ENCODE measurements at places on chromosomes 2 and 18.

DNA sequence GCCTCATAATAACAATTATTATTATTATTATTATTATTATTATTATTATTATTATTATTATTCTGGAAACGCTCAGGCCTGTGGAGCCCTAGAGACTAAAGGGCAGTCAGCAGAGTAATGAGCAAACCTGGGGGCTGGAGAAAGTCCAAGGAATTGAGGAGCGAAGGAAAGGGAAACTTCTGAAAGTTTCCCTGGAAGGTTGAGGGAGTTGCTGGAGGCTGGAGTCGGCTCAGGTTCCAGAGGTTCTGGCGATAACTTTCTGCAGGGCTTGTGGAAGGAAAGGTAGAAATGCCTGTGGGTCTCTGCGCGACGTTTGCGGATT is 9.2 kb downstream of the POU3F3 start:
- no peak for DNase-seq

DNA sequence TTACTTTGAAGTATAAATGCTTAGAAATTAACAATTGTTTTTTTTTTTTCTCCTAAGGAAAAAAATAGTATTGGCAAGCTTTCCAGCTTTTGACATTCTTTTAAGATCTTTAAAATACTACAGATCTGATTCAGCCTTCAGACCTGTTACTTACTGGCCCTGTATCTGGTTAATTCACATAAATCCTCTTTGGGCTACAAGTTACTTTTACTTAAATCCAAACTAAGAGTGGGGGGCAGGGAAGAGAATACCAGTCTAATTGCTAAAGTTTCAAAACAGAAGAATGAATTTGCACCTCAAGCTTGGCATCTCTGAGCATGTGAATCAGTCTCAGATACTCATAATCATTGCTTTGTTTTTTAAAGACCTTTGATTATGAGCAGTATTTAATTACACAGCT is 386.3 kb downstream of the PARD3B start:
- no peak for DNase-seq

DNA sequence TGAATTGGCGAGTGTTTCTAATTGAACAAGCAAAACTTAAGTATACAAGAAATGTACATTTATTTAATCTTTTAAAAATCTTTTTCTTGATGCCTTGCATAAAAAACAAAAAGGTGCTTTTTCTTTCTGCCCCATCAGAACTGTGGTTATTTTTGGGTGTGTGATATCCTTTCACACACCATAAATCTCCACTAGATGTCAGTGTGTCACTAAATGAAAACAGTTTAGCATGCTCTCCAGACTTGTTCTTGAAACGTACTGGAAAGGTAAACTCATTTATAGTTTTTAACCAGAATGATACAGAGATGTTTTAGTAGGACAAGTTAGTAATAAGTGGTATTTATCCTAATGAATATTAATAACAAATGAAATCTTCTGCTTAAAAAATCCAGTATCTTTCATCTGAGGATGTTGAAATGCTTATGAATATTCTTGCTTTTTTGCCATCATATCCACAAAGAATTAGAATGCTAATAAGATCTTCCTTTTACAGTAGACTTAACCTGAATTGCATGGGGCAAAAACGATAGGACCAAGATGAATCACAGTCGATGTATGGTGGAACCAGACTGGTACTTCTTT is 96.8 kb downstream of the UBE2E3 start:
- no peak for DNase-seq

DNA sequence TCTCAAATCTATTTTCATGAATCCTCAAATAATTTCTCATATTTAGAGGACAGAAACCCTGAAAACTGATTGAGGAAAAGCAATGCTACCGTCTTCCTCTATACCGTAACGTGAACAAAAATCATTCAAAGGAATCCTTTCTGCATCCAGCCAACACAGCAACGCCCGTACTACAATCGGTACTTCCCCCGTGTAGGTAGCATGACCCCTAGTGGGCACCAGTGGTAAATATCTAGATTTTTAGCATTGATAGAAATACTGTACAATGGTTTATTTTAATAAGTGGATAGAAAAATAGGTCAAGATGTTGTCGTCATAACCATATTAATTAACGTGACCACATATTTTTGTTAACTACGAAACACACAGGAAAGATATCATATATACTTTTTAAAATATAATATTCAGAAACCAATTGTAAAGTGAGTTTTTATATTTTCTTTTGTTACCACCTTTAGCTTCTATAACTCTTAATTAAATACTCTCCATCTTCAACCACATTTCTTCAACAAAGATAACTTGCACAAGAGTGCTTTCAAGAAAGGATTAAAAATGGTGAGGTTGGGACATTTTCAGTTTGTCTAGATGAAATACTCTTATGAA is 194.1 kb downstream of the SS18 start:
- no peak for DNase-seq

- DNase-seq = no peak
Measured at GRCh38 chr18:22293417-22293816, 124.0 kb downstream of the GATA6 start.

- no peak for DNase-seq
Measured at GRCh38 chr2:122145856-122146255, 390.4 kb downstream of the TSN start.

DNA sequence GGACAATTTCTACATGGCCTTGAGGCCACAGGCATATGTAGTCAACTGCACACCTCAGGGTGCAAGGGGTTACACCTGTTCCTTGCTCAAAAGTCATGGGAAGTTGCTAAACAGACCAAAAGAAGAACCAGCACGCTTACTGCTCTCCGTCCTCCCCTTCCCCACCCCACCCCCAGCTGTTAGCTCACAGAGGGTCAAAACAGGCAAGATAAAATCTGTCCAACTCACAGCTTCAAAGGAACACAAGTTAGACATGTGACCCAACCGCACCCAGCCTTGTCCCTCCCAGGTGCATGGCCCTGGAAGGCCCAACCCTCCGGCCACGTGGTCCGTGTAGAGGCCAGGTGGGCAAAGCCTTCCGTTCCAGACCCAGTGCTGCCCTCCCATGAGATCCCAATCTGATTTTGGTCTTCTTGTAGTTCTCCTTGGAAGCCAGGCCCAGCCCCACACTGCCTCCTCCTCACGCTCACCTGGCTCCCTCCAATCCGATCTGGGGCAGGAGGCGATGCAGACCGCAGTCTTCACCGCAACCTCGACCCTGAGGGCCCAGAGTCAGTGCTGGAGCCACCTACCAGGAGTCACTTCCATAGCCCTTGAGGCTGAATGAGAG is 14.5 kb upstream of the ASPRV1 start:
- DNase-seq = no peak

- DNase-seq = no peak
Measured at GRCh38 chr2:177537636-177538035, 145.1 kb downstream of the AGPS start.

DNA sequence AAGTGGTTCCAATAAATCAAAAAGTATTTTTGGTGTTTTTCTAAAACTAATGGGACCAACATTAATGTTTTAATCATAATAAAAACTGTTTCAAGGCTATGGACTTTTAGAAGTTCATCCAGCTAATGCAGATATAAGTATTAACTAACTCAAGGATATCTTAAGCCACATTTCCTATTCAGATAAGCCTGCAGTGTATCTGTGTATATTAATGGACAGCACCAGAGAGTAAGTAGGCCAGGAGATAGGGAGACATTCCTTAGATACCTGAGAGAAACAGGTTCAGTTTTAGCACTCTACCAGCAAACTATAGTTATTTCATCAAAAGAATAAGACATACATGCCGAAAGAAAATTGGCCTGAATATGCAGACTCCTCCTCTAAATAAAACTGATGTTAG is 27.3 kb downstream of the PREPL start:
- no peak for DNase-seq

DNA sequence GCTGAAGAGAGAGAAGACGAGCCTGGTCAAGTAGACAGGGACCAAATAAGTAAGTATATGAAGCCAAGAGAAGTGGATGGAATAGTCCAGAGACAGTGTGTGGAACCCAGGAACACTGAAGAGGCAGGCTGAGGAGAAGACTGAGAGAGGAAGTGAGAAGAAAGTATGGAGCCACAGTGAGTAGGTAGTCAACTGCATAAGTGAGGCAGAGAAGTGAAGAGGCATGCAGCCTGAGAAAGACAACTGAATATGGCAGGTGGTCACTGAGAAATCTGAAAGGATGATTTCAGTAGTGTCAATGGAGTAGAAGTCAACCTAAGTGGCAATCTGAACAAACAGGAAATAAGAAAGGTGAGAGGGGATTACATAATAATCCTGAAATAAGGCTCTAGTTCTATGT is 55.4 kb downstream of the CWC22 start:
- DNase-seq = no peak

- no peak for DNase-seq
Measured at GRCh38 chr2:237702441-237703391, 75.3 kb downstream of the LRRFIP1 start.

DNA sequence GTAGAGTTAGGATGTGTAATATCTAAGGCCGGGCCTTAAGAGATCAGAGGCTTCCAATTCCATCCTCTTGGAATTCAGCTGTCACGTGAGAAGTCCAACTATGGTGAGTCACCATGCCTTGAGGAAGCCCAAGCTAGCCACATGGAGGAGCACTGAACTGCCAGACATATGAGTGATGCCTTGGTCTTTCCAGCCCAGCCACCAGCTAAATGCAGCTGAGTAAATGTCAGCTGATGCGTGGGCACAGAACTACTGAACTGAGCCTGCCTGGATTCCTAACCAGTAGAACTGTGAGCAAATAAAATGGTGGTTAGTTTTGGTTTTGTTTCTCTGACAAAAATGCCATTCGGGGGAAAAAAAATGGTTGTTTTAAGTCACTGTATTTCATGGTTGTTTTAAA is 153.7 kb upstream of the SERTAD2 start:
- DNase-seq = peak; percentile 29

- no peak for DNase-seq
Measured at GRCh38 chr2:15389326-15389700, 171.8 kb downstream of the NBAS start.

GRCh38 chr18:4130734-4131719 is 324.1 kb downstream of the DLGAP1 start:
- DNase-seq = no peak

GRCh38 chr2:216879727-216880508 is 20.1 kb upstream of the TNP1 start:
- DNase-seq = no peak

GRCh38 chr2:68031043-68031442 is 31.8 kb downstream of the C1D start:
- no peak for DNase-seq

DNA sequence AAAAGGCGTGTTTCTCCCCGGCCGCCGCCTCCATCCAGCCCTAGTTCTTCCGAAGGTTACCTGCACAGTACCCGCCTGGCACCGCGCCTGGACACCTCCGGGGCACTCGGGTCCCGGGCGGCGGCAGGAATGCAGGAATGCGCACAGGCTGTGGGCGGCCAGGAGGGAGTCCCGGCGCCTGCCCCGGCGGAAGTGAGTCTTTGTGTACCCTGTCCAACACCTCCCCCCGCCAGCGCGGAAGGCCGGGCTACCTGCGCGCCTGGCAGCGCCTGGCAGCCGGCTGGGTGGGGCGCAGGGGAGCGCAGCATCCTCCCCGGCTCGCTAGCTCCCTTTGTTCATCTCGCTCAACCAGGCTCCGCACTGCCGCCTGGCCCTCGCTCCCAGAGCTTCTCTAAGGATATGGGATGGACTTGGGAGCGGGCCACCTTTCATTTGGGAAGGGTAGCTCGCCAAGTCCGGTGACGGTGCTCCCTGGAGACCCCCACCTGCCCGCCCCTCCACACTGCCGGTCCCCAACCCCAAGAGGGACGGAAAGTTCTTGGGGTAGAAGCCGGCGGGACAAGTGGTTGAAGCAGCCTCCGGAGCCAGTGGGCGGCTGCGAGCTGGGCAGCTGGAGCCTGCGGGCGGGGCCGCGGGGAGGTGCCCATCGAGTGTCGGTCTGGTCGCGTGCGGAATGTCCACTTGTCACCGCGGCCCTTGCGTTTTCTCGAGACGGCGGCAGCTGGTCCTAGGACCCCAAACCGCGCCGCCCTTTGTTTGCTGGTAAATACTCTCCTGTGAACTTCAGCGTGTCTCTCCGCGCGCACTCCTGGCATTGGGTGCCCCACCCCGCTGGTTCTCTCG is 1.2 kb upstream of the ST6GAL2 start:
- no peak for DNase-seq

- no peak for DNase-seq
Measured at GRCh38 chr2:230144355-230144754, 75.4 kb downstream of the SP110 start.

- no peak for DNase-seq
Measured at GRCh38 chr2:241386519-241386918, 30.4 kb downstream of the FARP2 start.

- no peak for DNase-seq
Measured at GRCh38 chr2:187188783-187189631, 259.0 kb downstream of the CALCRL start.

DNA sequence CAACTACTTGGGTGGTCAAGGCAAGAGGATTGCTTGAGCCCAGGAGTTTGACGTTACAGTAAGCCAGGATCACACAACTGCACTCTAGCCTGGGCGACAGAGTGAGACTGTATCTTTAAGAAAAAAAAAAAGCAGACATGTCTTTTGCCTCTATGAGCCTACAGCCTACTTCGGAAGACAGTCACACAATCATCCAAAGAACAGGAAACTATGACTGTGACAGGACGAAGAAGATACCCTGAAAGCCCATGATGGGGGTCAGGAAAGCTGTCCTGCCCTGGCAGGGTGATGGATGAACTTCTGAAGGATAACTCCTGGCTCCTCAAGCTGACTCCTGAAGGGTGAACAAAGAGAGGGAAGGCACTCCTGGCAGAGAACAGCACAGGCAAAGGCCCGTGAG is 251.7 kb upstream of the SIX2 start:
- no peak for DNase-seq

GRCh38 chr2:207144173-207144785 is 21.5 kb downstream of the KLF7 start:
- DNase-seq = no peak

DNA sequence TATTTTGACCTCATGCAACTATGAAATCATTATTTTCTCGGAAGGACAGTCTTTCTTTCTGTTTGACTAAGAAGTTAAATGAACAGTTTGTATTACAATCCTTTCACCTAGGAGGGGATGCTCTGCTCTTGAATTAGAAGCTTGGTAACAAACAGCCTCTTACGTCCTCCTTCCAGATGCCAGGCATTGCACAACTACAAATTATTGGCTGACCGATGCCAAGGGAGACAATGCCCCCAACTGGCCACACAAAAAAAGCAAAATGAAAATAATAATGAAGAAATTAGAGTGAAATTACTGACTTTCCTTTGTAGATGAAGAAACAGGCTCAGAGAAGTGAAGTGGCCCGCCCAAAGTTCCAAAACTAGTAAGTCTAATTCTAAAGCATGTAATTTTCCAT is 177.9 kb downstream of the CYRIA start:
- no peak for DNase-seq

- no peak for DNase-seq
Measured at GRCh38 chr2:216109962-216110614, 940 bp downstream of the XRCC5 start.

- DNase-seq = no peak
Measured at GRCh38 chr2:10759151-10759714, 37.8 kb downstream of the ATP6V1C2 start.

GRCh38 chr2:235041221-235041917 is 89.6 kb downstream of the SH3BP4 start:
- no peak for DNase-seq
